Gastrocnemius medialis (tissue), 4 donors: ENCODE measurements at places on chromosomes 1 and 21. TPM values are rescaled to one million over a fixed set of nuclear protein-coding genes. Genes with fewer than 3 reads are reported as not detected.
A peak's percentile ranks its signal among the peaks of the same experiment; 100 is the strongest.

DNA sequence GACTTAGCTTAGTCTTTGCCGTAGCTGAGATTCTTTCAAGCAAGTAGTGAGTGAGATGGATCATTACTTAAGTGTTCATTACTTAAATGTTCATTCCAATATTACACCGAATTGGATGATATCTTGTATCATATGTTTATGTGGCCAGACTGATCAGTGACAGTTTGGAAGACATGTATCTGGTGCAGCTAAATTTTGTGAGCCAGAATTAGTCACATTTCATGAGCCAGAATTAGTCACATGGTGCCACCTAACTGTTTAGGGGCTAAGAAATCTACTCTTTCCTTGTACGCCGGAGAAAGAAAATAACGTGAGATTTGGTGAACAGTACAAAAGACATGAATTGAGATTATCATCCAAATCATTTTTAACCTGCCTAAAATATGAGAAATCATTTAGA is 355.6 kb downstream of the USP25 start:
- peaks cover 3% of the 10 kb centered on the region for H3K4me1 ChIP-seq
- H3K36me3 ChIP-seq: no peaks in the 10 kb centered on the region
- peak overlapping the region; percentile 69 for H3K27ac ChIP-seq

DNA sequence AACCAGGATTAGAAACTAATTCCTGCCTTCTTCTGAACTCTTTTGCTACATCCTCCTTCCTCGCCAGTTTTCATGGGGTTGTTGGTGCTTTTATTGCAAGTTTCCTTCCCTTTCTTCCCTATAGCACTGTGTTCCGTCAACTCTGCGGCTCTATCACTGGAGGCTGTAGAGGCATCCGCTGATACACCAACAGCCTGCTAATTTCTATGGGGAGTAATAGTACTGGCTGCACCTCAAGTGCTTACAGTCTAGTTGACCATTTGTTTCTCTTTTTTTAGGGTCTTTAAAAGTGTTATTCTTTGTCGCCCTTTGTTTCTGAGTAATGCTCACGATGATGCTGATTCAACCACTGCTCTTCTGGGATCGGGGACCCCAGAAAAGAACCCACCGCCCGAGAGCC is 746 bp downstream of the MIS18A start:
- H3K4me1 ChIP-seq: peaks cover 25% of the 10 kb centered on the region
- no peak for DNase-seq
- H3K36me3 ChIP-seq: no peaks in the 10 kb centered on the region
- no peaks in the 10 kb centered on the region for H3K27me3 ChIP-seq

- H3K4me1 ChIP-seq: no peaks in the 10 kb centered on the region
- no peaks in the 10 kb centered on the region for H3K27me3 ChIP-seq
- H3K27ac ChIP-seq: no peak overlapping the region
- no peaks in the 10 kb centered on the region for H3K36me3 ChIP-seq
- H3K4me3 ChIP-seq: no peak overlapping the region
- no peak for DNase-seq
These were observed 50.3 kb upstream of the MAP10 start for GRCh38 chr1:232754930-232755329.

- no peak for DNase-seq
- no peaks in the 10 kb centered on the region for H3K36me3 ChIP-seq
- H3K27me3 ChIP-seq: no peaks in the 10 kb centered on the region
- no peak overlapping the region for H3K27ac ChIP-seq
- H3K4me1 ChIP-seq: no peaks in the 10 kb centered on the region
These were observed 72.9 kb downstream of the CCDC185 start for GRCh38 chr1:223466151-223466550.

- H3K4me1 ChIP-seq: peaks cover 15% of the 10 kb centered on the region
- H3K27ac ChIP-seq: peak within 1 kb of the TSS; percentile 81
- peak; percentile 75 for DNase-seq
- H3K27me3 ChIP-seq: no peaks in the 10 kb centered on the region
- H3K4me3 ChIP-seq: peak within 1 kb of the TSS; percentile 83
These were observed at the start of gene CFAP298 for GRCh38 chr21:32612075-32612998. TSS of gene CFAP298 (minus strand) at chr21:32612377. CDS start at chr21:32612243, 134 bp downstream.

GRCh38 chr1:63914241-63914640 is 140.4 kb downstream of the ROR1 start:
- H3K27me3 ChIP-seq: no peaks in the 10 kb centered on the region
- no peak overlapping the region for H3K27ac ChIP-seq

- no peak overlapping the region for H3K4me3 ChIP-seq
- H3K27ac ChIP-seq: no peak overlapping the region
- H3K27me3 ChIP-seq: no peaks in the 10 kb centered on the region
- no peaks in the 10 kb centered on the region for H3K36me3 ChIP-seq
These were observed 233.0 kb upstream of the RAB4A start for GRCh38 chr1:229037806-229038405.

- no peaks in the 10 kb centered on the region for H3K36me3 ChIP-seq
- no peak overlapping the region for H3K27ac ChIP-seq
- no peak for DNase-seq
These were observed 7.4 kb downstream of the AZIN2 start for GRCh38 chr1:33088119-33088906.

DNA sequence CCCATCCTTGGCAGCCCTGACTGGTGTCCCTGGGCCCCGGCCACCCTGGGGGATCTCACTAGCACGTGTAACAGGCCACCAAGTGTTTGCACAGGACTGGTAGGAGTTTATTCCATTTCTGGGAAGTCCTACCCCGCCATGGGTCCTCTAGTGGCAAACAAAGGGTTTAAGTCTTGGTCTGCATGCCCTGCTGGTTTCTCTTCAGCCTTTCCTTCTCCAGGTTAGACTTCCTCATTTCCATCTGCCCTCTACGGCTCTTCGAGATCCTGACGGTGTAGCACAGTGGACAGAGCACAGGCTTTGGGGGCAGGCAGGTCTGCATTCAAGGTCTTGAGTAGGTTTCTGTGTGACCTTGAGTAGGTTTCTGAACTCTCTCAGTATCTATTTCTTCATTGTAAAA is 2.8 kb downstream of the AGTRAP start:
- H3K36me3 ChIP-seq: no peaks in the 10 kb centered on the region
- peaks cover 20% of the 10 kb centered on the region for H3K4me1 ChIP-seq
- no peak overlapping the region for H3K4me3 ChIP-seq
- no peak for DNase-seq

DNA sequence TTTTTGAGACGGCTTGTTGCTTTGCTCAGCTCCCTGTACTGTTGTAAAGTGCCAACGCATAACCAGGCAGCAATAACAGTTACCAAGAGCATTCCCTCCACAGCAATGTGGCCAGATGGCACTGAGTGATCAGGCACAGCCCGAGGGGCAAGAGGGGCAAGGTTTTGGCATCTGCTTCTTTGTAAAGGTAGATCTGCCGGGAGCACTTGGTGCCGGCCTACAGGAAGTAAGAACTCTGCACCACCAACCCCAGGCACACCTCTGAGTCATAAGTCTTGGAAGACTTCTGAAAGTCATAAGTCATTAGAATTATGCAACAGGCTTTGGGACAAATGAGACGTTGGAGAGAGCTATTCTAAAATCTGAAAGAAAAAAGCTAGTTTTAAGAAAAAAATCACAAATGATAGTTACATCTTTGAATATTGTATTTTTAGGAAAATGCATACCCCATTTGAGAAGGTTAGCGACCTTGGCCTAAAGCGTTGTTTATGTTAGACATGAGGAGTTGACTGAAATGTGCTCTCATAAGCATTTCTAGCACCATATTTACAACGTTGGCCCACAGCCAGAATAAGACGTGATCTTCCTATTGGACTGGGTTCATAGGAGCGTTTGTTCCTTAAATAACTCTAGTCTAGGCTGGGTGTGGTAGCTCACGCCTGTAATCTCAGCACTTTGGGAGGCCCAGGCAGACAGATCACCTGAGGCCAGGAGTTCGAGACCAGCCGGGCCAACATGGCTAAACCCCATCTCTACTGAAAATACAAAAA is 37.7 kb upstream of the MAP10 start:
- peak overlapping the region; percentile 77 for H3K27ac ChIP-seq
- peak; percentile 82 for DNase-seq
- no peak overlapping the region for H3K4me3 ChIP-seq

DNA sequence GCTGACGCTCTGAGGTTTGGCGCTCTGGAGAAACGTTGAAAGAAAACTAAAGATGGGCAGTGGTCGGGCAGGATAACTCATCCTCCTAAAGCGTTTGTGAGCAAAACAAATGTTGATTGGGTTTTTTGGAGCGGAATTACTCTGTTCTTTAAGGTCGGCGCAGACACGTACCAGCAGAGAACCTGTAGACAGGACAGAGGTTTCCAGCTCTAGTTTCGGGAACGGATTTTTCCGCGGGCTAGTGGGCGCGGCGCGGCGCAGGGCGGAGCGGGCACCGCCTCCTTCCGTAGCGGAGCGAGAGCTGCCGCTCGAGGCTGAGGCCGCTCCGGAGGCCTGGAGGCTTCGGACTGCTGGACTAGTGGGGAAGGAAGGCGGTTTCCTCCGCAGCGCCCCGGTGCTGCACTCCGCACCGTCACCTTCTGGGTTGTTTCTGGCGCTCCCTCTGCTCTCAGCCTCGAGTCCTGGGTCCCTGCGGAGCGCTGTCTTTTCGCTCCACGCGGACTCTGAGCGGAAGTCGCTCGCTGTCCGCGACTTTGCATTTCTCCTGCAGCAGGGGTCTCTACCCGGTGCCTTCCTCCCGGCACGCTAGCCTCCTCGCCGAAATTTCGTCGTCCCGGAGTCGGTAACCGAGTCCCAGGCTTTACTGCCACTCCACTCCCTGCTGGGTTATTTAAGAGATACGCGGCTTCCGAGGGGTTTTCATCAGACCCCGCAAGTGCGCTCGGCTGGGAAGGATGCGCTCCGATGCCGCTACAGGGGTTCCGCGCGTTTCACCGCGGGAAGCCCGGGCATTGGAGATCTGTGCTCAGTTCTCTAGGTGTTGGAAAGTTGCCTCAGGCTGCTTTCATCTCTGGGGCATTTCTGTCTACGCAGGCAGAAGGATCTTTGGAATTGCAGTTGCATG is 7.0 kb downstream of the FOXD2 start:
- peak overlapping the region; percentile 14 for H3K4me3 ChIP-seq
- DNase-seq: no peak
- no peaks in the 10 kb centered on the region for H3K36me3 ChIP-seq
- H3K27me3 ChIP-seq: peaks cover 77% of the 10 kb centered on the region
- H3K4me1 ChIP-seq: peaks cover 12% of the 10 kb centered on the region

DNA sequence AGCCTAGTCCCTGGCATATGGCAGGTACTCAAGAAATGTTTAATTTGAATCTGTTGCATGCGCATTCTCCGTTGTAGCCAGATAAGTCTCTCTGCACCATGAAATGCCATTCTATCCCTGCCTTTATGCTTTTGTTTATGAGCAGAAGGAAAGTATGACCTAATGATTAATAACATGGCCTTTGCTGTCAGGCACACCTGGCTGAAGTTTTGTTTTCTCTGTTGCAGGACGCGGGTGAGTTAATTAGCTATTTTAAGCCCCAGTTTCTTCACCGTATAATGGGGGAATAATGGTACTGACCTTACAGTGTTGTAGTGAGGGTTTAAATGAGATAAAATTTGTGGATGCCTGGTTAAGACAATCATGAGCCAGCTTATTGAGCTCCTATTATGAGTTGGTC is 87.7 kb downstream of the ST6GALNAC3 start:
- H3K36me3 ChIP-seq: no peaks in the 10 kb centered on the region
- H3K27me3 ChIP-seq: no peaks in the 10 kb centered on the region
- no peak for DNase-seq
- no peaks in the 10 kb centered on the region for H3K4me1 ChIP-seq
- H3K27ac ChIP-seq: no peak overlapping the region

- peak overlapping the region; percentile 75 for H3K4me3 ChIP-seq
- H3K4me1 ChIP-seq: peaks cover 6% of the 10 kb centered on the region
- DNase-seq: no peak
- peaks cover under 1% of the 10 kb centered on the region for H3K36me3 ChIP-seq
These were observed 549 bp downstream of the PARS2 start for GRCh38 chr1:54763816-54764132.

- H3K27ac ChIP-seq: no peak overlapping the region
- H3K36me3 ChIP-seq: no peaks in the 10 kb centered on the region
- H3K4me3 ChIP-seq: no peak overlapping the region
These were observed 140.6 kb downstream of the RERE start for GRCh38 chr1:8676813-8677212.

- no peaks in the 10 kb centered on the region for H3K27me3 ChIP-seq
- no peak for DNase-seq
- H3K27ac ChIP-seq: no peak overlapping the region
These were observed 48.3 kb upstream of the BCAR3 start for GRCh38 chr1:93729906-93730305.

DNA sequence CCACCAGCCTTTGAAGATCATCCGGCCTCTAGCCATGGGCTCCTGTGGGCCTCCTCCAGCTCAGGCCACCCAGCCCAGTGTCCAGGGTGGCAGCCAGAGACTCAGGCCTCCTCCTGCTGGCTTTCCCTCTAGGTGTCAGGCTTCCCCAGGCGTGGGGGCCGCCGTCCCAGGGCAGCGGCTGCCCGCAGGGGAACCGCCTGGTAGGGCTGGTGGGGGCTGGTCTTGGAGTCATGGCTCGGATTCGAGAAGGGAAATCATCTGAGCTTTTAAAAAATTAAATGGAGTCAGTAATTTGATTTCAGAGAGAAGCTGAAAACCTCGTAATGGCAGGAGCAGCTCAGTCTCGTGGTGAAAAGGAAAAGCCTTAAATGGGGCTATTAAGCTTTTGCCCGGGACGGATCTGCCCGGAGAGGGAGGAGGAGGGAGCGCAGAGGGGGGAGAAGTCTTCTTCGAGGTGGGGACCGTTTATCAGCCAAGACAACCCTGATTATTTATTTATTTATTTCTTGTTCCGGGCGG is 66.4 kb upstream of the TARDBP start:
- DNase-seq: peak; percentile 40
- H3K27me3 ChIP-seq: no peaks in the 10 kb centered on the region
- H3K36me3 ChIP-seq: no peaks in the 10 kb centered on the region

DNA sequence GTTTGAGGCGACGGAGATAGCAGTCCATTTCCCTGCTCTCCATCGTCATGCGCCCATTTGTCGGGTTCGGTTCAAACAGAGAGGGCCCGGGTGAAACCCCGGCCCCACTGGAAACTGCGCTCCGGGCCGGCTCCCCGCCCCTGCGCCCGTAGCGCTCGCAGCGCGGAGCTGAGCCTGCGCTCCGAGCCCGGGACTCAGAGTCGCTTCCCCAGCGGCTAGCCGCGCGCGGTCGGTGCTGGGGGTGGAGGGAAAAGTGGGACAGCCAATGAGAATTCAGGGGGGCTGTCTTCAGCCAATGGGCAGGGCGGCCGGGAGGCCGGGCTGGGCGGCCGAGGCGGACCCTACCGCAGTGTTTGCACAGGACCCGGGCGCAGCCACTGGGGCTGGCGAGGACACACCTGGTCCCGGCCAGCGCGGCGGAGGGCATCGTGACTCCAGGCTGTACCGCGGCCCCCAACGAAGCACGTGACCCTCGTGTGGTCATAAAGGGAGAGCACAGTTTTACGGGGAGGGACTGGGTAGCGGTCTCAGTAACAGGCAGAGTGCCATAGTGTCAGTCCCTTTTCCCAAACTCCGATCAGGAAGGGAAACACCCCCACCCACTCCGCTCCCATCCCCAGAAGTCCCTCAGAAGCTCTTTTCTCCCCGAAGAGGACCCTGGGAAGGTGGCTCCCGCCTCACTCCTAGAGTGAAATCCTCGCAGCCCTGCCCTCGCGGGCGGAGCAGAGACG is at the start of gene INKA2:
TSS of gene INKA2 (minus strand) at position 202 of the 731 bp plus-strand sequence. CDS start at position 49, 153 bp downstream.
- peak within 1 kb of the TSS; percentile 94 for H3K27ac ChIP-seq
- DNase-seq: peak; percentile 90
- H3K36me3 ChIP-seq: no peaks in the 10 kb centered on the region
- peak within 1 kb of the TSS; percentile 56 for H3K4me3 ChIP-seq

SPRR2F gene
- total RNA-seq: not detected

BEST4 gene
- not detected for total RNA-seq

CD247 gene
- total RNA-seq: 0.33 TPM

PTPN7 gene
- total RNA-seq: 0.22 TPM

ARMH1 gene
- total RNA-seq: 0.78 TPM

RHOU gene
- total RNA-seq: 49.8 TPM

TMPRSS15 gene
- total RNA-seq: not detected

DIRAS3 gene
- 0.71 TPM for total RNA-seq

RNF115 gene
- 32.0 TPM for total RNA-seq

UTS2 gene
- total RNA-seq: not detected
